ENCODE measurements at places on chromosomes 12 and 14. TPM values are rescaled to one million over a fixed set of nuclear protein-coding genes. Genes with fewer than 3 reads are reported as not detected.

DNA sequence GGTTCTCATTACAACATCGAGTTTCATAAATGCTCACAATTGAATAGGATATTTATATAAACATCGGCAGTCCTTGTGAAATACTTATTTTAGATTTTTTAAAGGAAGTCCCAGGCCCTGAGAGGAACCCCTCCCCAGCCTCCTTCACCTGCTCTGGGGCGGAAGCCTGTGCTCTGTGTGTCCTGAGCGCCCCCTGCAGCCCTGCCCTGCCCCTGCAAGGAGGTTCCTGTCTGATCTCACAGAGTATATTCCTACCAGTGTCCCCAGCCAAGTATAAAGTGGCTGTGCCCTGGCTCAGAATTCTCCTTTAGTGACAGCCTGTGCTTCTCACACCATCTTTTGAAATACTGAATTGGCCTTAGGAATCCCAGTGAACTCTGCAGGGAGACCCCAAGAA is 659.5 kb downstream of the TMEM121 start:
- DNase-seq, result no peak

GRCh38 chr12:116595186-116595585 is 36.0 kb downstream of the MAP1LC3B2 start:
- no peak for DNase-seq

DNA sequence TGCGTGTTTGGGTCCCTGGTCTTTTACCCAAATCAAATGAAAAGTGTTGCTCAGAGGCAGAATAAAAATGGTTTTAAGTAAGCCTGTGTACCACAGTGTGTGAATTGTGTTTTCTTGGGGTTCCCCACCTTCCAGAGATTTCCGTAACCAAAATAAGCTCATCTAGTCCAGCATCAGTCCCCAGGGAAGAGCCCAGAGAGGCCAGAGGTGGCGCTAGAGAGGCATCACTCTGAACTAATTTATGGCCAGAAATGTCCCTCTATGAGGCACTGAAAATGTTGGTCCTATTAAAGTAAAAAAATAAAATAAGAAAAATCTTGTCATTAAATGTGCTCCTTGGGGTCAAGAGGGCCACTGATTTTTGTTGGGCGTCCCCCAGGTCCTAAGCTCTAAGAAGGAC is 24.9 kb upstream of the PRKAB1 start:
- DNase-seq, result peak; percentile 38

DNA sequence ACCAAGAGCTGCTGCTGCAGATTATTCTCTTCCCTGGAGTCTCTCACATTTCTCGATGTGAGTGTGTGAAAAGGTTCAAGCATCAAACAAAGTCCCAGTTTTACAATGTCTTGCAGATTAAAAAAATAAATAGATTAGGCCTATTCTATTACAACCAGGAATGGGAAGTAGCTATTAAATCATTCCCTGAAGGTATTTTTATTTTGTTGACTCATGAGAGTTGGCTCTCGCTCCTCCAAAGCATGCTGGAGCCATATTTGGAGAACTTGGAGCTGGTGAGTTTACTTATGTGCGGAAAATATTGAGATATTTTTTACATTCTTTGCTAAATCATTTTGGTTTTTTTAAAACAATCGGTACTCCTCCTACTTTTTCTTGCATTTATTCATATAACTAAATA is 572.3 kb downstream of the ETNK1 start:
- DNase-seq, result no peak

DNA sequence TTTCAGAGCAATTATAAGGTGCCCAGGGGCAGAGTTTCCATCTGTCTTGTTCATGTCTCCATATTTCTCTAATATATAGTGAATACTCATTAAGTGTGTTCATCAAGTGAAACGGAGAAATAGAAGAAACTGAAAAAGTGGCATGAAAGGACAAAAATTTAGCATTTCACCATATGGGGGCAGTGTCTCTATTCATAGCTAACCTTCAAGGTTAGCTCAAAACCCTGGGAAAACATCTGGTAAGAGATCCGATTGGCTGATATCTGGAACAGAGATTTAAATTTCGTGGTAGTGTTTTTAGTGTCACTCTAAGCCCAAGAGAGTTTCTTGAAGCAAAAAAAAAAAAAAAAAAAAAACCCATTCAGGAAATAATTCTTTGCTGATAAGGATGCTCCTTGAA is 367.5 kb downstream of the DAD1 start:
- peak; percentile 7 for DNase-seq

DNA sequence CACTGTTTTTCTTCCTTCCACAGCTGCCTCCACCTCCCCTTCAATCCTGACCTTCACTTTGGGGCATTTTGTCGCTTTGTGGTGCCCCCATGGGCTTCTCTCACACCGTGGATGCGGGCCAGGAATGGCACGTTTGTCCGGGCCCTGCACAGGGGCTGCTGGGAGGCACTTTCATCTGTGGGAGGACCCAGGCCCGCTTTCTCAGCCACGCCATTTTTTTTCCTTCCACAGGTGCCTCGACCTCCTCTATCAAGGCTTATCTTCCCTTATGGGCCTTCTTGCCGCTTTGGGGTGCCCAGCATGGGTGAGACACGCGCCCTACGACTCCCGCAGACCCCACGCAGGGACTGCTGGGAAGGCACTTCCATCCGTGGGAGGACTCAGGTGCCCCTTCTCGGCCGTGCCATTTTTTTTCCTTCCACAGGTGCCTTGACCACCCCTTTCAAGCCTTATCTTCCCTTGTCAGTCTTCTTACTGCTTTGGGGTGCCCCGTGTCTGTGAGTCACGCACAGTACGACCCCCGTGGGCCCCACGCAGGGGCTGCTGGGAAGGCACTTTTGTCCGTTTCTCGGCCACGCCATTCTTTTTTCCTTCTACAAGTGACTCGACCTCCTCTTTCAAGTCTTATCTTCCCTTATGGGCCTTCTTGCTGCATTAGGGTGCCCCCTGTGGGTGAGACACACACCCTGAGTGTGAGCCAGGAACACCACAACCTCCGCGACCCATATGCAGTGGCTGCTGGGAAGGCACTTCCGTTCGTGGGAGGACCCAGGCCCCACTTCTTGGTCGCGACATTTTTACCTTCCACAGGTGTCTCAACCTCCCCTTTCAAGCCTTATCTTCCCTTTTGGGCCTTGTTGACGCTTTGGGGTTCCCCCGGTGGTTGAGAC is 270.7 kb downstream of the ALG10 start:
- DNase-seq, result peak; percentile 42

- DNase-seq, result no peak
Observed at GRCh38 chr14:101499513-101499912, 61.8 kb upstream of the DIO3 start.

DNA sequence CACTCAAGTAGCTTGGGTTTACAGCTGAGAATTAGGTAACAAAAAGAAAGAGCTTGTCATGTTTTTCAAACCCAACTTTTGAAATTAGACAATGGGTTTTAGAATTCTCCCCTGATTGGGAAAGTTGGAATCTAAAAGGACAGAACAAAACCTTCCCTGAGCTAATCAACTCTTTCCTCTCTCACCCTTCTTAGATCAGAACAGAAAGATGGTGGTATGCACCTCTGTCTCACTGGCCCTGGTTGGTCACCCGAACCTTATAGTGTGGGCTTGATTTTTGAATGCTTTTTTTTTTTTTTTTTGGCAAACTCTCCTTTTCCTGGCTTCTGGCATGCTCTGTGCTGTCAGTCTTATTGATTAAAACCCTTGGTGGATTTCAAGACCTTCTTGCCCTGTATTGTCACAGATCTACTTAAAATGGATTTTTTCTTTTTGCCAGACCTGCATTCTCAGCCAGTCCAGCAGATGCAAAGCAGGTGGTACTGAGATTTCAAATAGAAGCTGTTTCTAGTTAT is 251.1 kb upstream of the RMST start:
- DNase-seq, result no peak

DNA sequence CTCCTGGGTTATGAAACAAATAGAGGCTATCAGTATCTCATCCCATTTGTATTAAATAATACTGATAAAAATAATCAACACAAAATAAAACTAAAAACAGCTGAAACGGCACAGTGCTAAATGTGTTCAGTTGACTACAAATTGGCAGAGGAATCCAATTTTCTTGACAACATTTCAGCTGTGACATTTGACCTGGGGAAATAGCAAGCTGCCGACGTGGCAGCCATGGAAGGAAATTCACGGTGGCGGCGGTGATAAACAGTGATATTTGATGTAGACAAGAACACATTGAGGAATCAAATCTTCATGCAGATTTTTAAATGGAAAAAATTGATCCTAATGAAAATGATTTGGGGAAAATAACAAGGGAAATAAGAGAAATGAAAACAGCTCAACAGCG is 159.1 kb upstream of the RTL1 start:
- DNase-seq, result no peak

- no peak for DNase-seq
Observed at GRCh38 chr12:51321882-51322281, 2.1 kb downstream of the BIN2 start.

DNA sequence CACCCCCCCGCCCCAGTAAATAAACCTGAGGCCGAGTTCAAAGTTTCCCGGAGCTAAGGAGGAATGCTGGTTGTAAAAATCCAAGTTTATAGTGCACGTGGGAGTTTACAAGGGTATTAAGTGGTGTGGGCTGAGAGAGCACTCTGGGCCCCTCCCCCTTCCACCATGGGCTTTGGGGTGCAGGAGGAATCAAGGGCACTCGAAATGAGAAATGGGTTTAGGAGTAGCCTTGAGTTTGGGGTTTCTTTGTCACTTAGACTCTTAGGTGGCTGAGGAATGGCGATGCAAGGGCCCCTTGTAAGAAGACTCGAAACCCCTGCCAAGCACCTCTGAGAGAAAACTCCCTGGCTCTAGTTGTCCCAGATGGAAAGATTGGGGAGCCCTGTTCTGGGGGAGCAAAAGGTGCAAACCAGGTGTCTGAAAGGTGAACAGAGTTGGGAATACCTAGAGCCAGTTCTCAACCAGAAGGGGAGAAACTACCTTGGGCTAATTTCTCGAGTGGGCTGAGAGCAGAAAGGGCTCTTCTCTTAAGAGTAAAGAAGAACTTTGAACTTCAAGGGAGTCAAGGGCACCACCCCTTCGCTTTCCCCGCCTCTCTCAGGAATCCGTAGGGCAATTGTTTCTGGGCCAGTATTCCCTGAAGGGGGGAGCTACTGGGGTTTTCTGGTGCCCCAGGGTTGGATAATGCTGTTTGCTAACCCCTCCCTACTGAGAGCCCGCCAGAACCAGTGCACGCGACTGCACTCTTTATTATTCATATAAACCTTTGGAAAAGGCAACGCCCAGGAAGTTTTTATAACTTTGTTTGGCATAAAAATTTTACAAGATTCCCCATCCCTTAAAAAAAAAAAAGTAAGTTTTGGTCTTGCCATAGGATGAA is 4.0 kb upstream of the HOTAIR start:
- no peak for DNase-seq

- DNase-seq, result no peak
Observed at GRCh38 chr12:97075161-97075933, 168.3 kb downstream of the NEDD1 start.

DNA sequence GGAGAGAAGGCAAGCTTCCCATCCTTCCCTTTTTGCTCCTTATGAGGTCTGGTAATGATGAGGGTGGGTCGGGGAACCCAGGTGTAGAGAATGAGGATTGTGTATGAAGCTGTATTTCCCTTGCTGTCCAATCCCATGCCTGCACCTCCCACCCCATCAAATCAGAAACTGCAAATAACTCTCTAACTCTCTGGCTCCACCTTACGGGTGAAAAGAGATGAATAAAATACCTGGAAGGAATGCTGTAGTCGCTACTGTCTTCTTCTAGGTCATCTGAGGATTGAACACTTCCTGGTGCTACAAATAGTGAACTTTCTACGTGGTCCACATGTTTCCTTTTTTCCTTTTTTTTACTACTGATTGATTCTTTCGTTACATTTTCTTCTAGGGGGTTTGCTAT is 38.9 kb upstream of the DICER1 start:
- DNase-seq, result peak; percentile 35

DNA sequence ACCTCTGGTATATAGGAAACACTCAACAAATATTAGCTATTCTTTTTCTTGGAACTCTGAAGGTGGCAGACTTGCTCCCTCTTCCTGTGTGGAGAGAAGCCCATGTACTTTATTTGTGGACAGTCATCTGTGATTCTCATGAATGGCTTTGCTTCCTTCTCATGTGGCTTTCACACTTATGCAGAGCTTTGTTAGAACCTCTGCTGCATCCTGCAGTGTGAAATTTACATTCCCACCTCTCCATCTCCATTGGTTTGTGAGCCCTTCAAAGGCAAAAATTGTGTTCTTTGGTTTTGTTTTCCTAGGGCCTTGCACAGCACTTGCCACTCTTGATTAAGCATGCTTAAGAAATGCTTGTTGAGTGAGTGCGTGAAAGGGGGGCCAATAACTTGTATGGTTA is 51.9 kb downstream of the BICD1 start:
- DNase-seq, result no peak

DNA sequence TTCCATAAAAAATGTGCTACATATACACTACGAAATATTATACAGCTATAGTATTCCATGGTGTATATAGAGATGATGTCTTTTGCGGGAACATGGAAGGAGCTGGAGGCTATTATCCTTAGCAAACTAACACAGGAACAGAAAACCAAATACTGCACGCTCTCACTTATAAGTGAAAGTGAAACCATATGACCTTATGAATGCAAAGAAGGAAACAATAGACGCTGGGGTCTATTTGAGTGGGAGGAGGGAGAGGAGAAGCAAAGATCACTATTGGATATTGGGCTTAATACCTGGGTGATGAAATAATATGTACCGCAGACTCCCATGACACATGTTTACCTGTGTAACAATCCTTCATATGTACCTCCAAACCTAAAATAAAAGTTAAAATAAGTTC is 142.8 kb downstream of the LRFN5 start:
- DNase-seq, result no peak

DNA sequence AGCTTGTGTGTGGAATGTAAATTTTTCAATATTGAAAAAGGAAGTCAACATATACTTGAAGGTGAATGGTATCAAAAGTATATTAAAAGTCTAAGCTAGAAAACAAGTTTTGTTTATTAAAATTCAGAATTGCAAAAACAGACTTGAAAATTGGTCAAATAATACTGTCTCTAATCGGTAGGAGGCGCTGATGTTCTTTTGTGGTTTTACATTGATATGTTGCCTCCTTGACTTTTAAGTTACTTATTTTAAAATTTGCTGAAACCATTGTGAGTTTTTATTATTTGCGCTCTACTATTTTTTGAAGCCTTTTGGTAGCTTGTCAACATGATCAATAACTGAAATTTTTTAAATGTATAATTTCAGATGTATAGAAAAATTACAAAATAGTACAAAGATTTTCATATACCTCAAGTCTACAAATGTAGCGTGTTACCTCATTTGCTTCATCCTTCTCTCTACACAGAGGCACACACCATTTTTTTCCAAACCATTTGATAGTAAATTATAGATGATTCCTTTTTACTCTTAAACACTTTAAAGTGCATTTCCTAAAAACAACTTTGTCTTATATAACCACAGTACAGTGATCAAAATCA is 6.9 kb downstream of the RTRAF start:
- peak; percentile 38 for DNase-seq

GRCh38 chr14:26026384-26026783 is 571.4 kb downstream of the NOVA1 start:
- DNase-seq, result no peak

Gene DTX1
- total RNA-seq, result not detected

Gene TAS2R8
- total RNA-seq, result not detected

Gene RIN3
- total RNA-seq, result 0.38 TPM

Gene TMTC1
- total RNA-seq, result 0.13 TPM

Gene WIF1
- not detected for total RNA-seq

Gene SPX
- total RNA-seq, result 0.11 TPM

Gene PROX2
- total RNA-seq, result not detected

All from K562 (cell line).